ENCODE measurements at places on chromosomes 1 and 21.
A peak's percentile ranks its signal among the peaks of the same experiment; 100 is the strongest.

GRCh38 chr1:212587888-212588510, 20.6 kb upstream of the ATF3 start:
- DNase-seq: no peak

- no peak for DNase-seq
These were observed 4.2 kb upstream of the ADORA3 start for GRCh38 chr1:111507411-111508201.

DNA sequence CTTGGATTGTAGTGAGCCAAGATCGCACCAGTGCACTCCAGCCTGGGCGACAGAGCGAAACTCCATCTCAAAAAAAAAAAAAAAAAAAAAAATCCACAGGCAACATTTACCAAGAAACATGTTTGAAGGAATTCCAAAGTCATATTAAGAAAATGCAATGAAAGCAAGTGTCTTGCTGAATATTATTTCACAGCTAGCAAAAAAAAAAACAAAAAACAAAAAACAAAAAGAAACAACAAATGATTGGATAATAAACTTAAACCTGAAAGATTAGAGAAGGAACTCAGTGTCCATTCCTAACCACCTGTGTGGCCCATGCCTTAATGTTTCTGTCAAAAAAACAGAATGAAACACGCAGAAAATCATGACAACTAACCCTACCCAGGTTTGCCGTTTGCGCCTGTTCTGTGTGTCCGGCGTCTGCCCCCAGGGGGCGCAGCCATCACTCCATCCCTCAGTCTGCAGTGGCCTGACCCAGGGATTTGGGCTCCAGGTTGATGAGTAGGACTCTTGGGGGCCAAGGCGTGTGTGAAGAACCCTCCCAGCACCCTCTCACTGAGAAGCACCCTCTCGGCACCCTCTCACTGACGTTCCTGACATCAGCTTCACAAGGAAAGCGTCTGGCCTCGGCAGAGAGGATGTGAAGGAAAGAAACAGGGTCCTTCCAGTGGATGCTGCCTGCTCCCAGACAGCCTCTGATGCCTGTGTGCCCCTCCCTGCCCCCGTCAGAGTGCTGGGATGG, 19.2 kb upstream of the PTTG1IP start:
- no peak for DNase-seq

DNA sequence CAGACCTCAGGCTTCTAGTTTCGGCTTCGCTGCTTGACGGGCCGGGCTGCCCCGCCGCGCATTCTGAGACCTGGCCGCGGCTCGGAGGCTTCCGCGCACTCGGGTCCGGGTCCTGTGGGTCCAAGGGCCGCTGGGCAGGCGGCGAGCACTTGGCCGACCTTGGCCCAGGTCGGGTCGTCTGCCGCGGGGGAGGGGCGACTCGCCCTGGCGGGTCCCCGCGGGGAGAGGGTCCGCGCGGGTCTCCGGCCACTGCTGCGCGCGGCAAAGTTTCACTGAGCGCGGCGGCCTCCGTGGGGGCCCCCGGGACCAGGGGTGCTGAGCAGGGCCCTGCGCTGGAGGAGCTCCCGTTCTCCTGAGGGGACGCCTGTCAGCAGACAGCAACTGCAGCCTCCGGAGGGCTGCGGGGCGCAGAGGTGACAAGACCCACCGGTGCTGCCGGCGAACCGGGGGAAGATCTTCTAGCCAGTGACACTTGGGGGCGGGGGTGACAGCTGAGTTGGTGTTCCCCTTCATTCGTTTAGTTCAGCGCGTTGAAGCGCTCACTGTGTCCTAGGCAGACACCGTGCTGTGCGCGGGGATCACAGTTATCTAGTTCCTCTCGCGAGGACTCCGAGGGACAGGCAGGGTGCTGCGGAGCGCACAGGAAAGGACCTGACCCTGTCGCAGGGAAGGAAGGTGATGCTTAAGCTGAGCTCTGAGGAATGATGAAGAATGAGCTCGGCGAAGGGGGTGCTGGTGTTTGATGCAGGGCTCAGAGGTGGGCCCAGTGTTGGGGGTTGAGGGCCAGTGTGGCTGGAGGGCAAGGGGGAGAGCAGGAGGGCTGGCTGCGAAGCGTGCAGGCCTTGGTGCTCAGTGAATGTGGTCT, 725 bp downstream of the MTFR1L start:
- DNase-seq: peak; percentile 63

- no peak for DNase-seq
These were observed 34.0 kb upstream of the KLHDC7A start for GRCh38 chr1:18446751-18447150.

- DNase-seq: no peak
These were observed 9.2 kb upstream of the SCAF4 start for GRCh38 chr21:31741116-31741515.

- no peak for DNase-seq
These were observed 8.5 kb downstream of the CELSR2 start for GRCh38 chr1:109257682-109258421.

DNA sequence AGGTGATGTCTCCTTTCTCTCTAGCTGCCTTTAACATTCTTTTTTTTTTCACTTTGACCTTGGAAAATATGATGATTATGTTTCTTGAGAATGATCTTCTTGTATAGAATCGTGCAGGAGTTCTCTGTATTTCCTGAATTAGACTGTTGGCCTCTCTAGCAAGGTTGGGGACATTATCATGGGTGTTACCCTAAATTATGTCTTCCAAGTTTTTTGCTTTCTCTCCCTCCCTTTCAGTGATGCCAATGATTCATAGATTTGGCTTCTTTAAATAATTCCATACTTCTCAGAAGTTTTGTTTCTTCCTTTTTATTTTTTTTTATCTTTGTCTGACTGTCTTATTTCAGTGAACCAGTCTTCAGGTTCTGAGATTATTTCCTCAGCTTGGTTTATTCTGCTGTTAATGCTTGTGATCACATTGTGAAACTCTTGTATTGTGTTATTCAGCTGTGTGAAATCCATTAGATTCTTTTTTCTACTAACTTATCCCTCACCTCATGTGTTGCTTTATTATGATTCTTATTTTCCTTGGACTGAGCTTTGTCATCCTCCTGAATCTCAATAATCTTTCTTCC, 268.4 kb upstream of the NRIP1 start:
- DNase-seq: no peak

- no peak for DNase-seq
These were observed 89.5 kb upstream of the GREM2 start for GRCh38 chr1:240701412-240701811.

GRCh38 chr1:177340601-177341067, 169.9 kb downstream of the BRINP2 start:
- no peak for DNase-seq
